ENCODE measurements at places on chromosomes 1 and 21. TPM values are rescaled to one million over a fixed set of nuclear protein-coding genes. Genes with fewer than 3 reads are reported as not detected.

GRCh38 chr1:34928699-34929496, 552 bp downstream of the DLGAP3 start:
- DNase-seq: no peak

- peak; percentile 95 for DNase-seq
Observed at GRCh38 chr1:155911156-155912055, at the start of gene RIT1. Gene RIT1, minus strand, starts transcription at chr1:155911349. Its CDS starts 588 bp downstream, at chr1:155910761.

DNA sequence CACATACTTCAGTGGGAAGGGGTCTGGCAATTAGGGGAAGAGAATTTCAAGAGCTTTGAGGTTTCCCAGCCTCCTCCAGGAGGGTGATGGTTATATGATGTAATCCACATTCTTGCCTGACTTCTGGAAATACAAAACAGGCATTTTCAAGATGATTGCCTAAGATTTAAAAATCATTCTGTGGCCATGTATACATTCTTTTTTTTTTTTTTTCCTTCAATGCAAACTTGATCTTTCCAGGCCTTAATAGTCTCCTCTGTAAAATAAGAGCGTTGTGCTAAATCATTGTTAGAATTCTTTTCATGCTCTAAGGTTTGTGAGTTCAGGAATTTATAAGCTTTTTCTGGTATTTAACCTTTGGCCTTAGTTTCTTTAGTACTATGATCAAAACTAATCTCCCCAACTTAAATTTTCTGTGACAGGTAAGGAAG, 192.3 kb upstream of the HMCN1 start:
- DNase-seq: no peak

- no peak for DNase-seq
Observed at GRCh38 chr1:108560189-108560873, 431 bp downstream of the EEIG2 start.

DNA sequence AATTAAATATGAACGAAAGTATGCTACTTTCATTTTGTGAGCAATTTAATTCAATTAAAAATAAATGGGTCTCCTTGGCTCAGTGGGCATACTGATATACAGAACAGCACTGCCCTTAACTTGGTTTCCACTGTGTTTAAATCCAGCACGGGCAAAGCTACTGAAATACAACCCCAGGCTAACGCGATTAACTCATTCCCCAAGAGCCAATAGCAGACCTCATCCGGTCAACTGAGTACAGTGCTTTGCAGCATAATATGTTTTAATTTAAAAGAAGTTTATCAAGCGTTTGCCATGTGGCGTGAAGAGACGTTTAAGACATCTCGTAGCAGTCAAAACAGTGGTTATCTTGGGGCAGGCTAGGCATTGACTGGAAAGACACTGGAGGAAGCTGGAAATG, 118.6 kb downstream of the PROX1 start:
- no peak for DNase-seq

GRCh38 chr1:15231714-15232201, 15.3 kb upstream of the FHAD1 start:
- DNase-seq: peak; percentile 16

GRCh38 chr1:1943834-1944570, 24.9 kb upstream of the TMEM52 start:
- no peak for DNase-seq

DNA sequence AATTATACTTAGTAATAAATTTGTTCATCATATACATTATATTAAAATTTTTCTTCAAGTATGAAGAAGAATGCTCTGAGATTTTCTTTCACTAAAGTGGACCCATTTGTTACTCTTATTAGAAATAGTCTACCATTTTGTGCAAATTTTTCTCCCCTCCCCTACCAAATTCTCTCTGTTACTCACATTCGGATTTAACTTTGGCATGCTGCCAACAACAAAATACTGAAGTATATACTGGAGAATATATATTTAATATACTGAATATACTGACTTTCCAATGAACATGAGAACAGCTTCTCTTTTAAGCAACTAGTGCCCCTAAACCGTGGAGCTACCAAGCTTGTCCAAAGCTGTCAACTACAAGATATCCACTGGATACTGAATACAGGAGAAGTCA, 57.2 kb downstream of the CENPF start:
- DNase-seq: no peak

DNA sequence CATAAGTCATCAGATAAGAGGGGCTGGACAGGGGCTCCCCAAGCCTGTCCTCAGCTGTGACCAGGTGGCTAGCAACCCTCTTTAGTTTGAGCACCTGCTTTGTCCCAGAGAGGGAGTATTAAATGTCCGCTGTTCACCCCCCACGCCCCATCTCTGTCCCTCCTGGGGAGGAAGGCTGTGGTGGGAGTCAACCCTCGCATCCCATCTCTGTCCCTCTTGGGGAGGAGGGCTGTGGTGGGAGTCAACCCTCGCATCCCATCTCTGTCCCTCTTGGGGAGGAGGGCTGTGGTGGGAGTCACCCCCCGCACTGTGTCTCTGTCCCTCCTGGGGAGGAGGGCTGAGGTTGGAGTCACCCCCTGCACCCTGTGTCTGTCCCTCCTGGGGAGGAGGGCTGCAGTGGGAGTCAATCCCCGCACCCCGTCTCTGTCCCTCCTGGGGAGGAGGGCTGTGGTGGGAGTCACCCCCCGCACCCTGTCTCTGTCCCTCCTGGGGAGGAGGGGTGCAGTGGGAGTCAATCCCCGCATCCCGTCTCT, 72.6 kb upstream of the ABCG1 start:
- DNase-seq: peak; percentile 35

- no peak for DNase-seq
Observed at GRCh38 chr1:84758968-84759491, 68.8 kb upstream of the SSX2IP start.

GRCh38 chr1:18856435-18856834, 3.0 kb downstream of the TAS1R2 start:
- no peak for DNase-seq

- no peak for DNase-seq
Observed at GRCh38 chr1:117794073-117794472, 135.3 kb downstream of the GDAP2 start.

DNA sequence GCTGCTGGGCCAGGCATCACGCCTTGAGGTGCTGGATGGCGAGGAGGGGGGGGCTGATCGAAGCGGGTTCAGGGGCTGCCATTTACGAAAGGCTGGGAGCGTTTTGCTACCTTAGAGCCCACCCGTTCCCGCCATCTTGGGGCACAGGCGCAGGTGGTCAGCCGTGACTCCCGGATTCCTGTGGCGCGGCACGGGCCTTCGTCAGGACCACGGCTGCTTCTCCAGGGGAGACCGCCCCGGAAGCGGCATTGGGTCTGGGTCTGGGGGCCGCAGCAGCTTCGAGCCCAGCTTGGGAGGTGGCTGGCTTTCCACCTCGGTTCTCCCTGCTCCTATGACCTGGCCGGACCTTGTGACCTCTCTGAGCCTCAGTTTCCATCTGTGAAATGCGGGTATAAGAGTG, 23.8 kb downstream of the SPSB1 start:
- DNase-seq: no peak

- no peak for DNase-seq
Observed at GRCh38 chr1:39849203-39849602, 34.1 kb downstream of the TRIT1 start.

- DNase-seq: no peak
Observed at GRCh38 chr1:69700770-69701169, 133.0 kb downstream of the LRRC7 start.

GRCh38 chr1:39107341-39108290, 81.5 kb downstream of the NDUFS5 start:
- DNase-seq: no peak

HIPK1 gene
- total RNA-seq: 78.9 TPM

SPRR2A gene
- not detected for total RNA-seq

SELP gene
- 13.4 TPM for total RNA-seq

CSDE1 gene
- total RNA-seq: 715 TPM

CXADR gene
- 0.74 TPM for total RNA-seq

AP4B1 gene
- 8.5 TPM for total RNA-seq

RIIAD1 gene
- total RNA-seq: not detected

Data from mesenteric fat pad (tissue), 1 donor.